Fibroblast of lung (primary cell): ENCODE measurements at places on chromosomes 7 and 10. TPM values are rescaled to one million over a fixed set of nuclear protein-coding genes. Genes with fewer than 3 reads are reported as not detected.

TSPAN12 gene
- total RNA-seq, result 1.5 and 1.7 TPM in 2 replicates

NPFFR1 gene
- total RNA-seq, result under 0.01 TPM in 1 of 2 replicates, not detected in the other

ARHGEF35 gene
- total RNA-seq, result 0.51 and 5.4 TPM in 2 replicates

CALML5 gene
- not detected in 2 replicates for total RNA-seq

SBDS gene
- 80.9 and 118 TPM in 2 replicates for total RNA-seq

SFTPA1 gene
- total RNA-seq, result not detected in 2 replicates

PLAC9 gene
- total RNA-seq, result 15.7 and 16.7 TPM in 2 replicates

GBX1 gene
- not detected in 2 replicates for total RNA-seq

DNA sequence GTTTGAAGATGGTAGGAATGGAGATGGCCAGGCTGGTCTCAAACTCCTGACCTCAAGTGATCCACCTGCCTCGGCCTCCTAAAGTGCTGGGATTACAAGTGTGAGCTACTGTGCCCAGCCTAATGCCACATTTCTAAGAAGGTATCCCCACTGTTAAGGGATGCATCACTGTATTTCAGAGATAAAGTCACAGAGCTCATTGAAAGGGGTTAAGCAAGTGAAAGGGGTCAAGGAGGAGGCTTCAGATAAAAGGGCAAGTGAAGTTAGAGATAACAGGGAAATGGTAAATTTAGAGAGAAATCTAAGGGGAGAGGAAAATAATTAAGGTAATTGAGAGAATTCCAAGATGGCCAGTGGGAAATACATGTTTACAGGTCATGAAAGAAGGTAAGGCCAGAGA, 93.0 kb upstream of the SP4 start:
- no peaks in the 10 kb centered on the region for H3K27me3 ChIP-seq
- no peak overlapping the region for H3K27ac ChIP-seq
- no peaks in the 10 kb centered on the region for H3K36me3 ChIP-seq
- H3K4me1 ChIP-seq, result no peaks in the 10 kb centered on the region
- H3K4me3 ChIP-seq, result no peak overlapping the region

DNA sequence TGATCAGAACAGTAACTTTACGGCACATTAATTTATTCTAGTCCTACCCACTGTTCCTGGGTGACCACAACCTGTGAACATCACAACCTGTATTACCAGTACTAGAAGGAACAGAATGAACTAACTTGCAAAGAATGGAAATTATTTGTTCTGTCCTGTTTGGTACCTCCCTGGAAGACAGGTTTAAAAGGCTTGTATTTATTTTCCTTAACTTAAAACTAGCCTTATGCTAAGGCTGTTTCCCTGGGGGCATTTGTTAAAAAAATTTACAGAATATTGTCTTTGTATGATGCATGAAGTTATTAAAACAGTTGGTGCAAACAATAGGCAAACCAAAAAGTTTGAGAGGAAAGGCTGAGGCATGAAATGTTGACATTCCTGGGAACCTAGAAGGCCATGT, 132.7 kb downstream of the DNAJC1 start:
- H3K4me3 ChIP-seq, result no peak overlapping the region
- no peak overlapping the region for H3K27ac ChIP-seq
- no peaks in the 10 kb centered on the region for H3K4me1 ChIP-seq

GRCh38 chr7:24755541-24756407, 1.5 kb downstream of the GSDME start:
- H3K4me3 ChIP-seq, result peak overlapping the region; percentile 73
- H3K27me3 ChIP-seq, result no peaks in the 10 kb centered on the region
- no peaks in the 10 kb centered on the region for H3K36me3 ChIP-seq
- peak; percentile 58 for DNase-seq

DNA sequence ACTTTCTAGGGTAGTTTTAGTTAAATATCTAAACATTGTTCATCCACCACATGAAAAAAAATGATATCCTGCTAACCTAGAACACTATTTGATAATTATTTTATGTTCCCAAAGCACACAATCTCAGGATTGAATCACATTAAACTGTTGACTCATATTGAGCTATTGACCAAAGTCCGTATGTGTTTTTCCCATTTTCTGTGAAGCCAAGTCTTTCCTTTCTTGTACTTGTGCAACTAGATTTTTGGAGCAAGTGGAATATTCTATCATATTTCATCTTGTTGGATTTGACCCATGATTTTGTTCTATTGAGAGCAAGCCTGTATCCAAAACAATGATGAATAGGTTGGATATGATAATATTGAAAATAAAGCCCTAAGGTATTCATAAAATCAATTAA, 164.6 kb downstream of the SKAP2 start:
- peaks cover 5% of the 10 kb centered on the region for H3K4me1 ChIP-seq
- H3K27ac ChIP-seq, result no peak overlapping the region
- no peaks in the 10 kb centered on the region for H3K36me3 ChIP-seq
- no peaks in the 10 kb centered on the region for H3K27me3 ChIP-seq
- no peak for DNase-seq

DNA sequence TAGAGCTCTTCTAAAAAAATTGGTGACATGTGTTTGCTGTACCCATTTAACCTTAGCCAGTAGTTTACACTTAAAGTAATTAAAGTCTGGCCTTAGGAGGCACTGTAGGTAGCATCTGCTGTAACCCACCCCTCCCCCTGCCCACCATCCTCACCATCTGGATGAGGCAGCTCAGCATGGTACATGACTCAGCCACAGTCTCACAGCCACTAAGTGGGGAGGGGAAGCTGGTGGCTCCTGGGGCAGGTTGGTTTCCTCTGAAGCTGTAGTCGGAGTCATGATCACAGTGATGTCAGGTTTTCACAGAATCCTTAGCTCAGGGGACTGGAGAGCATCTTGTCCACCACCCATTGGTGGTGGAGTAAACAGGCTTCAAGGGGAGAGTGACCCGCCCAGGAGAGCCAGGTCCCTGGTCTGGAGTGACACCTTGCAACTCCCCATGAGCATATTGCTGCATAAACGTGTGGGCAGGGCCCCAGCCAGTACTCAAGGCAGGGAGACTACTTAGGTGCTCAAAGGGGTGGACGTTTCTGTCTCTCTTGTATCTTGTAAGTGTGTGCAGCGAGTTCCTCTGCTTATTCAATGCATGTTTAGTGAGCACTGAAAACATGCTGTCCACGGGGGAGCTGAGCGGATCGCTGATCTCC, 125.9 kb downstream of the GRK5 start:
- no peaks in the 10 kb centered on the region for H3K27me3 ChIP-seq
- H3K4me1 ChIP-seq, result peaks cover 23% of the 10 kb centered on the region
- H3K27ac ChIP-seq, result no peak overlapping the region
- H3K36me3 ChIP-seq, result peaks cover 1% of the 10 kb centered on the region

- no peak for DNase-seq
- H3K36me3 ChIP-seq, result no peaks in the 10 kb centered on the region
- no peaks in the 10 kb centered on the region for H3K4me1 ChIP-seq
Measured at GRCh38 chr10:60869652-60870415, 74.2 kb downstream of the RHOBTB1 start.

- H3K4me3 ChIP-seq, result no peak overlapping the region
- H3K36me3 ChIP-seq, result no peaks in the 10 kb centered on the region
- DNase-seq, result no peak
- H3K4me1 ChIP-seq, result no peaks in the 10 kb centered on the region
Measured at GRCh38 chr7:13737563-13737962, 251.9 kb downstream of the ETV1 start.

- no peaks in the 10 kb centered on the region for H3K27me3 ChIP-seq
- H3K4me3 ChIP-seq, result no peak overlapping the region
- no peak overlapping the region for H3K27ac ChIP-seq
- no peak for DNase-seq
- H3K36me3 ChIP-seq, result no peaks in the 10 kb centered on the region
Measured at GRCh38 chr10:115379064-115379463, 285.9 kb downstream of the ATRNL1 start.

DNA sequence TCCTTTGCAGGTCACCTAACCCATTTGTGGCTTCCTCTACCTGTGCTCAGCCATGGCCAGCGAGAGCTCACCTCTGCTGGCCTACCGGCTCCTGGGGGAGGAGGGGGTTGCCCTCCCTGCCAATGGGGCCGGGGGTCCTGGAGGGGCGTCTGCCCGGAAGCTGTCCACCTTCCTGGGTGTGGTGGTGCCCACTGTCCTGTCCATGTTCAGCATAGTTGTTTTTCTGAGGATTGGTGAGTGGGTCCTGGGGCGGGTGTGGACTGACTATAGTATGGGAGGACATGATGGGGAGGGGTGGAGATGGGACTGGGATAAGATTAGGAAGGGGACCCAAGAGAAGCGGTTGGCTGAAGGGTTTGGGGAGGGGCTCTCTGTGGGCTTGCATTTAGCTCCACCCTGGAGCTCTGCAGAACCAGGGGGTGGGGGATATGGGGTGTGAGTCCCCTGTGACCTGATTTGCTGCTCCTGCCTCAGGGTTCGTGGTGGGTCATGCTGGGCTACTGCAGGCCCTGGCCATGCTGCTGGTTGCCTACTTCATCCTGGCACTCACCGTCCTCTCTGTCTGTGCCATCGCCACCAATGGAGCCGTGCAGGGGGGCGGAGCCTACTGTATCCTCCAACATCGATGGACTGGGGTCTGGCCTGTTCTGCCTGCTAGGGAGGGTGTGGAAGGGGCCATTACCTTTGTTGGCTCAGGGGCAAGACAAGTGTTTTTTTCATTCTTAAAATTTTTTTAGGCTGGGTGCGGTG, 1.8 kb downstream of the SLC12A9 start:
- H3K27ac ChIP-seq, result no peak overlapping the region
- H3K36me3 ChIP-seq, result peaks cover 5% of the 10 kb centered on the region
- H3K4me3 ChIP-seq, result no peak overlapping the region
- DNase-seq, result no peak
- peaks cover 4% of the 10 kb centered on the region for H3K4me1 ChIP-seq
- H3K27me3 ChIP-seq, result no peaks in the 10 kb centered on the region

- no peak for DNase-seq
- H3K27me3 ChIP-seq, result no peaks in the 10 kb centered on the region
- H3K4me1 ChIP-seq, result no peaks in the 10 kb centered on the region
- H3K36me3 ChIP-seq, result no peaks in the 10 kb centered on the region
- H3K27ac ChIP-seq, result no peak overlapping the region
- H3K4me3 ChIP-seq, result no peak overlapping the region
Measured at GRCh38 chr7:135704074-135704473, 23.9 kb downstream of the SLC13A4 start.

DNA sequence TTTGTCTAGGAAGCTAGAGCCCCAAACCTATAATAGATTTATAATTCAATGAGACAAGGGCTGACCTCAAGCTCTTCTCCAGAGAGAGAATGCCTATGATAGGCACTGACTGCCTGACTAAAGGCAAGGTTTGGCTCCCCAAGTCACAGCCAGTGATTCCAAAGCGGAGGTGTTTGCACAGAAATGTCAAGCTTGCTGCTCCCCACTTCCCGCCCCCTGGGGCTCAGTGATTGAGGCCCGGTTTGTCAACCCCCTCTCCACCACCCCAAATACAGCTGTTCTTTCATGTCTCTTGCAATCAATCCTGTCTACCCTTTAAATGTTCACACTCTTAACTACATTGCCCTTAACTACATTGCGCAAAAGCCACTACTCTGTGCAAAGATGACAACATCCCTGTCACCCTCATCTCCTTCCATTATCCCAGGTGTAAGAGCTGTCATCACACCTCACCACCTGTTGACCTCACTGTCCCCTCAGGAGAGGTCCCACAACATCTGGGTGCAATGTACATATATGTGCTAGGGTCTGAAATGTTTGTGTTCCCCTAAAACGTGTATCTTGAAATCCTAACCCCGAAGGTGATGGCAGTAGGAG, 58.0 kb downstream of the NUDCD3 start:
- no peaks in the 10 kb centered on the region for H3K4me1 ChIP-seq
- no peak overlapping the region for H3K27ac ChIP-seq
- no peak for DNase-seq
- H3K36me3 ChIP-seq, result peaks cover 3% of the 10 kb centered on the region
- H3K4me3 ChIP-seq, result no peak overlapping the region
- H3K27me3 ChIP-seq, result no peaks in the 10 kb centered on the region

DNA sequence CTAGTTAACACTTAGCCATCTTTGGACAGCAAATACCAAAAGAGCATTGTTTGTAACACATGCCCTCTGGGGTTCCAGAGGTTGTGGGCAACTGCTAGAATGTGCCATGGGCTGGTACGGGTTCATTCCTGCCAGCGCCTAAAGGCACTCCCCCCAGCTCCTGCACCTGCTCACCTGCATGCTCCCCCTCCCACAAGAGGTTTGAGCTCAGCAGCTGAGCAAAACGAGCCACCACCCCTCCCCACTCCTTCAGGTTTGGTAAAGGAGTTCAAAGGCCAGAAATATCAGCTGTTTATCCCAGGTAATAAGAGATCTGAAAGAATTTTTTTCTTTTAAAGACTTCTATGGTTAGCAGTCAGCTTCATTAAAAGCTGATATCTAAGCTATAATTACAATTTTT, 53.5 kb downstream of the HTR7 start:
- no peak for DNase-seq
- no peak overlapping the region for H3K4me3 ChIP-seq
- no peaks in the 10 kb centered on the region for H3K36me3 ChIP-seq
- H3K27me3 ChIP-seq, result no peaks in the 10 kb centered on the region

- H3K4me1 ChIP-seq, result peaks cover 22% of the 10 kb centered on the region
- no peaks in the 10 kb centered on the region for H3K27me3 ChIP-seq
- no peak for DNase-seq
- no peaks in the 10 kb centered on the region for H3K36me3 ChIP-seq
- no peak overlapping the region for H3K4me3 ChIP-seq
Measured at GRCh38 chr10:77168161-77168560, 469.4 kb downstream of the KCNMA1 start.

DNA sequence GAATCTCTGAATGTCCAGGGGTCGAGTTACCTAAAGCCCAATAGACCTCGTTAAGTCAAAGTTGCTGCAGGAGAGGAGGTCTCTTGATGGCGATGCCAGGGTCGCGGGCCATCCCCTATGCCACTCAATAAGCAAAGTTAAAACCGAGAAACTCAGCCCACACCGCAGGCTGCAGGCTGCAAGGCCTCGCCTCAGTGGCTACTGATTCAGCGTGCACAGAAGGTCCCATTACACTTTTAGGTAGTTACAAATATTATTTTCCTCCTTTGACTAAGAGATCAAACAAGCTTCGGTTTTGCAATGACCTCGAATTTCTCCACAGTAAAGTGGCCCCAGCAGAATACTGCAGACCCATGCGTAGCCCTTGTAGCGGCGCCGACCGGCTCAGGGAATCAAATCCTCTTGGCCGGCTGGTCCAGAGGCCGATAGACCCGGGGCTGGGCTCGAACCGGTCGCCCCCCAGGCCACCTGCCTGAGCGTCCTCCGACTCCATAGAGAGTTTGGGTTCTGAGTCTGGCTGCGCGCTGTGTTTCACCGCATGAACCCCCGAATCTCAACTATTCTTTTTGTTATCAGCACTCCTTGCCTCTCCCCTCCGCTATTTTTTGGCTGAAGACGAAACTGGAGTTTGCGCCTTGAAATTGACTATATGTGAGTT, 2.3 kb downstream of the C1QL3 start:
- H3K27ac ChIP-seq, result no peak overlapping the region
- no peaks in the 10 kb centered on the region for H3K36me3 ChIP-seq
- H3K4me3 ChIP-seq, result no peak overlapping the region
- DNase-seq, result peak; percentile 4

GRCh38 chr7:6614953-6615722, at the start of gene ZNF853:
ZNF853 (plus strand) TSS chr7:6615610; CDS start chr7:6616175, 565 bp downstream.
- no peak within 1 kb of the TSS for H3K27ac ChIP-seq
- peak; percentile 6 for DNase-seq
- H3K4me1 ChIP-seq, result no peaks in the 10 kb centered on the region

GRCh38 chr10:122113161-122113944, 124.4 kb downstream of the TACC2 start:
- peak; percentile 74 for DNase-seq
- H3K27ac ChIP-seq, result peak overlapping the region; percentile 98
- no peaks in the 10 kb centered on the region for H3K36me3 ChIP-seq
- H3K4me1 ChIP-seq, result peaks cover 16% of the 10 kb centered on the region
- H3K27me3 ChIP-seq, result no peaks in the 10 kb centered on the region
- H3K4me3 ChIP-seq, result peak overlapping the region; percentile 93
